ENCODE measurements at places on chromosomes 2 and 18.

DNA sequence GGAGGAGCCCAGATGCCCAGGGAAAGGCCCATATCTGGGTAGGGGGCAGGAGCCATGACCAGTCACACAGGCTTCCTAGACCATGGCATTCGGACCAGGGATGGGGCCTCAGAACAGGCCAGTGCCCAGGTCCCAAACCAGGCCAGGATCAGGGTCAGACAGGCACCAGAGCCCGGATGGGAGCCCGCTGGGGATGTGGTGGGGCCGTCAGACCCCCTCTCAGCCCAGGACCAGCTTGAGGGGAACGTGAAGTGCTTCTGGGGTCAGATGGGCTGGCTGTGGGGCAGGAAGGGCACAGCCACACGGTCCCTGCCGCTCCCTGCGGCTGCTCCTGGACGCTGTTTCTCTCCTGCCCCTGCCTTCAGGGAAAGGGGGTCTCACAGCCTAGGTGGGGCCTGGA is 39.1 kb downstream of the SNED1 start:
- peaks cover 9% of the 10 kb centered on the region for H3K4me1 ChIP-seq
- no peak overlapping the region for H3K27ac ChIP-seq
- no peak overlapping the region for H3K4me3 ChIP-seq
- no peak for DNase-seq

DNA sequence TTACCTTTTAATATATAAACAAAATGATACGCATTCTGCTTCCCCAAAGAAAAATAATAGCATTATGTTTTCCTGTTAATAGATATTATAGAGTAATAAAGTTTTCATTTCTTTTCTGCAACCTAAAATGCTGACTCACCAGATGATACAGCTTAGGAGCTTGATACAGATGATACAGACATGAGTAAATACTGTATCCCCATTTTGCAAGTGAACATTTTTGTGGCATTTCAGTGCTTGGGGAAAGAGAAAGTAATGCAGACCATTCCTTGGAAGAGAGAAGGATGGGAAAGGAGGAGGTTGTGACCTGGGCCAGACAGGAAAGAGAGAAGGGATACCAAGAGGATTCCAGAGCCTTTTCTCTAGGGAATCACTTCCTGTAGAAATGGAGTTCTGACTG is 97.5 kb upstream of the FSHR start:
- no peak for DNase-seq
- H3K27me3 ChIP-seq: no peaks in the 10 kb centered on the region
- no peaks in the 10 kb centered on the region for H3K4me1 ChIP-seq
- H3K36me3 ChIP-seq: no peaks in the 10 kb centered on the region
- H3K4me3 ChIP-seq: no peak overlapping the region

- no peaks in the 10 kb centered on the region for H3K36me3 ChIP-seq
- H3K4me1 ChIP-seq: peaks cover 8% of the 10 kb centered on the region
- DNase-seq: no peak
- no peaks in the 10 kb centered on the region for H3K27me3 ChIP-seq
- H3K27ac ChIP-seq: no peak overlapping the region
Measured at GRCh38 chr18:5152343-5153020, 44.6 kb downstream of the AKAIN1 start.

DNA sequence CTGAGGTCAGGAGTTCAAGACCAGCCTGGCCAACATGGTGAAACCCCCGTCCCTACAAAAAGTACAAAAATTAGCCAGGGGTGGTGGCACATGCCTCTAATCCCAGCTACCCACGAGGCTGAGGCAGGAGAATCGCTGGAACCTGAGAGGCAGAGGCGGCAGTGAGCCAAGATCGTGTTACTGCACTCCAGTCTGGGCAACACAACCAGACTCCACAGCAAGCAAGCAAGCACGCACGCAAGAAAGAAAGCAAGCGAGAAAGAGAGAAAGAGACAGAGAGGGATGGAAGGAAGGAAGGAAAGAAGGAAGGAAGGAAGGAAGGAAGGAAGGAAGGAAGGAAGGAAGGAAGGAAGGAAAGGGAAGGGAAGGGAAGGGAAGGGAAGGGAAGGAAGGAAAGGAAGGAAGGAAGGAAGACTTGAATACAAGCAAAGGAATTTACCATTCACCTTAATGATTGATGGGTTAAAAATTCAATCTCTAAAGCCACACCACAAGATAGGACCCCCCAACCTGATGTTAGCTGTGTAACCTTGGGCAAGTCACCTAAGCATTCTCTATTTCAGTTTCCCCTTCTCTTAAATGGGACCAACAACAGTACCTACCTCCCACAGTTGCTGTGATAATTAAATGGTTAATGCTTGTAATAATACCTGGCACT is 181.7 kb downstream of the ATAD2B start:
- no peak overlapping the region for H3K27ac ChIP-seq
- no peaks in the 10 kb centered on the region for H3K27me3 ChIP-seq
- H3K4me3 ChIP-seq: no peak overlapping the region
- peaks cover 3% of the 10 kb centered on the region for H3K36me3 ChIP-seq
- no peak for DNase-seq

- DNase-seq: no peak
- no peaks in the 10 kb centered on the region for H3K4me1 ChIP-seq
- no peak overlapping the region for H3K27ac ChIP-seq
Measured at GRCh38 chr18:5476961-5477800, 66.6 kb downstream of the EPB41L3 start.

GRCh38 chr2:187654535-187654934 is 100.3 kb upstream of the TFPI start:
- DNase-seq: peak; percentile 17
- no peaks in the 10 kb centered on the region for H3K36me3 ChIP-seq
- no peaks in the 10 kb centered on the region for H3K27me3 ChIP-seq
- no peaks in the 10 kb centered on the region for H3K4me1 ChIP-seq
- no peak overlapping the region for H3K4me3 ChIP-seq
